ENCODE measurements at places on chromosomes 16 and 17. TPM values are rescaled to one million over a fixed set of nuclear protein-coding genes. Genes with fewer than 3 reads are reported as not detected.

GRCh38 chr17:68294617-68295016, 3.3 kb downstream of the ARSG start:
- H3K27me3 ChIP-seq, result peaks cover 7% of the 10 kb centered on the region
- H3K36me3 ChIP-seq, result no peaks in the 10 kb centered on the region
- DNase-seq, result no peak
- no peak overlapping the region for H3K4me3 ChIP-seq

GRCh38 chr17:59530531-59530930, 34.9 kb upstream of the DHX40 start:
- H3K27ac ChIP-seq, result no peak overlapping the region
- H3K36me3 ChIP-seq, result no peaks in the 10 kb centered on the region
- H3K4me1 ChIP-seq, result no peaks in the 10 kb centered on the region
- no peak for DNase-seq
- no peak overlapping the region for H3K4me3 ChIP-seq
- H3K27me3 ChIP-seq, result no peaks in the 10 kb centered on the region

DNA sequence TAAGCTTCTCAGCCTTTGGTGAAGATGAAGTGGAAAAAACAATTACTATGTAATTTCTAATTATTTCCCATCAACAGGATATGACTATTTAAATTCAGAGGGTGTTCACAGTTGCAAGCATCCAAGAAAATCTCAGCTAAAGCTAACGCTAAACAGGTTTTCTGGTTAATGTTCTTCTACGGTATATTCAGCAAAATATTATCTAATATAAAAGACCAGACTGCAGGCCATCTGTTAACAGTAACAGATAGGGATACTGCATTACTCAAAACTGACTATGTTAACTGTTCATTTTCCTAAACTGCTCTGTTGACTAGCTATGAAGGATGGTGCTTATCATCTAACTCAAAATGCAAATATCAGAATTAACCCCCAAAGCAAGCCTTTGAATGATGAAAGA, 32.8 kb downstream of the GLG1 start:
- DNase-seq, result no peak
- H3K27me3 ChIP-seq, result no peaks in the 10 kb centered on the region
- H3K4me3 ChIP-seq, result no peak overlapping the region

The CEP295NL gene
- total RNA-seq, result 0.35 TPM

The TMC5 gene
- total RNA-seq, result 3.2 TPM

DNA sequence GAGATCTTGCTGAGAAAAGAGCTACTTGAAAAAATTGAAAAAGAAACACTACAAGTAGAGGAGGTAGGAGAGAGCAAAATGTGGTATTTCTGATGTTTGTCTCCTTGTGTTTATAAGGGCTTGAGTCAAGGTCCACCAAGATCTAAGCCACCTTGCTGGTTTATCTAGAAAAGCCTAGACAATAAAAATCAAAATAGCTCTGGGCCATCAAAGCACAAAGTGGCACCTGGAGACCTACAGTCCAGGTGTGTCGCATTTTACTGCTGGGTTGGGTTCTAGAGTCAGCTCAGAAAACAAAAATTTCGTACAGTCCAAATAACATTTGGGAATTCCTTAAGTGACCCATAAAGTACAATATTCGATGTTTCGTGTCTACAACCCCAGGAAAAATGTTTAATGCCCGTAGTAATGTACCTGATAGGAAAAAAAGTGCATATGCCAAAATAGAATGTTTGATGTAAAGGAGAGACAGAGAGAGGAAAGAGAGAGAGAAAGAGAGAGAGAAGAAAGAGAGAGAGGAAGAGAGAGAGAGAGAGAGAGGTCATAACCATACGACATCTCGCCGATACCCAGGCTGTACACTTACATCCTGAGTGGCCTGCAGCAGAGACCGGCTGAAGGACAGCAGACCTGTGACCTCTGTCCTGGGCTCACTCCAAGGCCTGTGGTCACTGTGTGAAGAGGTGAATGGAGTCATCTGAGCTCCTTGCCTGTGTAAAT, 27.1 kb downstream of the PRSS54 start:
- no peak overlapping the region for H3K27ac ChIP-seq
- no peak for DNase-seq
- no peak overlapping the region for H3K4me3 ChIP-seq
- H3K27me3 ChIP-seq, result no peaks in the 10 kb centered on the region
- H3K36me3 ChIP-seq, result no peaks in the 10 kb centered on the region

DNA sequence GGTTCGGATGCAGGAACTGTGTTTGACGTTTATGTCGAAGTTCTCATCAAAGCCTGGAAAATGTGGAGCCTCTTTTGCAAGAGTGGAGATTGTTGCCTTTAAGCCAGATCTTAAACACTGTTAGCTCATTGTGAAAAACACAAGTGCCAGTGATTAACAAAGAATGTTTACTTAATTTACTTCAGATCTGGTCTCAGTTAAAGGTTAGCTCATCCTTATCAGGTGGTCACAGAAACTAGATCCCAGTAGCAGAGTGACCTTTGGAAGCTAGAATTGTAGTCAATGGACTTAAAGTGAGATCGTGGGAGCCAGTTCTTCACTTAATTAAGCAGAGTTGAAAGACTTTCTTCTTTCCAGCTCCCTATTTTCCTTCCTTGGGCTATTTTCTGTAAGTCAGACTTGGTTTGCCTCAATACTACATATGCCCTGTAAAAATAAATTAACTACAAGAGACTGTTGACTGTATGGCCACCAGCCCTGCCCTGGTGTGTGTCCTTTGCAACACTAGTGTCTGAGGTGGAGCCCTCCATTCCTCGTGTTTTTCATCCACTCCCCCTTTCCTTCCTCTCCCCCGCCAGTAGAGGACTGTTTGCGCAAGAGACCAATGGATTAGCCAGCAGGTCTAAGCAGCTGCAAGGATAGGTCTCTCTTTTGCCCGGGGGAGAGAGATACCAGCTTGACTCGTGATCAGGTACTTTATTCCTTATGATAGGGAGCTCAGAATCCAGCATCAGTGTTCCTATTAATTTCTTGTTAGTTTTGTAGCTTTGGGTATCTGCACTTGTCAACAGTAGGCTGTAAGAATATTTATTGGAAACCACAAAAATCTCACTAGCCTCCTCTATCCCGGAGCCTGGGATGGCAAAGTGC, 20.2 kb downstream of the FBXO39 start:
- no peak for DNase-seq
- H3K27me3 ChIP-seq, result no peaks in the 10 kb centered on the region
- no peak overlapping the region for H3K4me3 ChIP-seq
- no peaks in the 10 kb centered on the region for H3K36me3 ChIP-seq

DNA sequence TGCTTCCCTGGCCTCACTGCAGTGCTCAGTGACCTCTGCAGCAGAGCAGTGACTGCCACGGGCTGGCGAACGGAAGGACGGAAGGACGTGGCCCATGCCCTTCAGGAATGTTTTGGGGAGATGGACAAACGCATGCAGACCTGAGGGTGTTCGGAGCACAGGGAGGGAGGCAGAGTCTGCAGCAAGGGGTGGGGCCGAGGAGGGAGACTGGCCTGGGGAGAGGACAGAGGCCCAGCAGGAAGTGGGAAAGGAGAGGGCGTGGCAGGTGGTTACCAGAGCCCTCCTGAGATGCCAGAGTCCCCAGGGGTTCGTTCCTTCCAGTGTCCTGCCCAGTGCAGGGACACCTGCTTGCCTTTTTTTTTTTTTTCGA, 21.9 kb downstream of the ADORA2B start:
- H3K4me1 ChIP-seq, result no peaks in the 10 kb centered on the region
- H3K4me3 ChIP-seq, result no peak overlapping the region
- DNase-seq, result no peak
- no peaks in the 10 kb centered on the region for H3K27me3 ChIP-seq
- H3K36me3 ChIP-seq, result no peaks in the 10 kb centered on the region
- no peak overlapping the region for H3K27ac ChIP-seq

GRCh38 chr16:50395763-50396710, 27.2 kb upstream of the BRD7 start:
- no peaks in the 10 kb centered on the region for H3K36me3 ChIP-seq
- H3K27ac ChIP-seq, result no peak overlapping the region
- H3K4me3 ChIP-seq, result no peak overlapping the region
- no peak for DNase-seq

GRCh38 chr16:69225121-69225520, 38.2 kb downstream of the SNTB2 start:
- no peak overlapping the region for H3K27ac ChIP-seq
- H3K27me3 ChIP-seq, result no peaks in the 10 kb centered on the region
- no peaks in the 10 kb centered on the region for H3K36me3 ChIP-seq
- H3K4me1 ChIP-seq, result no peaks in the 10 kb centered on the region
- H3K4me3 ChIP-seq, result no peak overlapping the region
- DNase-seq, result no peak

The FLII gene
- 101 TPM for total RNA-seq

- H3K4me3 ChIP-seq, result no peak overlapping the region
Measured at GRCh38 chr16:12228602-12229499, 252.3 kb downstream of the SNX29 start.

DNA sequence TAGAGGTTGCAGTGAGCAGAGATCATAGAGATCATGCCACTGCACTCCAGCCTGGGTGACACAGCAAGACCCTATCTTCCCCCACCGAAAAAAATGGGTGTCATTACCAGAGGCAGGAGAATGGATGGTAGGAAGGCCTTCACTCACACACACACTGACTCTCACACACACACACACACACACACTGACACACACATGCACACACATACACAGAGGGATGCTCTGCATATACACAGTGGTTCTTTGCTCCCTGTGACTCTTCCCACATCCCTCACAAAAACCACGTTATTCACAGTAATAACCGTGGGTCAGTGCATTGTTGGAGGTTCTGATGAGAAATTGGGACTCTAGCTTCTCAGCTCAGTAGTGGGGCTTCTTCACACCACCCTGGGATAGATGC, 300.2 kb upstream of the N4BP1 start:
- H3K36me3 ChIP-seq, result no peaks in the 10 kb centered on the region
- no peaks in the 10 kb centered on the region for H3K27me3 ChIP-seq
- no peak overlapping the region for H3K4me3 ChIP-seq
- no peak for DNase-seq
- H3K4me1 ChIP-seq, result no peaks in the 10 kb centered on the region
- H3K27ac ChIP-seq, result no peak overlapping the region

The ABCA8 gene
- total RNA-seq, result 21.8 TPM

DNA sequence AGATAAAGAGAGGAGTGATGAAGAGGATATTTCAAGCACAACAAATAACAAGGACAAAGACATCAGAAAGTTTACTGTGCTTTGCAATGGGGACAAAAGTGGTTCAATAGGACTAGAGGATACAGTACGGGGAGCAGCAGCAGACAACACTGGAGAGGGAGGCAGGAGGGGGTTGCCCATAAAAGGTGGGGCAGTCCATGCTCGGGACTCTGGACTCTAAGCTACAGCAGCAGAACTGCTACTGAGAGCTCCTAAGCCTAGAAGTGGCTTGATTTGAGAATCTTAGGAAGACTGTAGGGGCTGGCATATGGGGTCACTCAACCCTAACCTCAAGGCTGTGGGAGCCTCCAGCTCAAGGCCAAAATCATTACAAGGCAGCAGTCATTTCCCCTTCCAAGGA, 62.2 kb downstream of the C17orf67 start:
- no peaks in the 10 kb centered on the region for H3K4me1 ChIP-seq
- H3K27me3 ChIP-seq, result no peaks in the 10 kb centered on the region
- no peak overlapping the region for H3K27ac ChIP-seq

The OGFOD1 gene
- 12.2 TPM for total RNA-seq

GRCh38 chr16:58425756-58426494, 33.7 kb downstream of the GINS3 start:
- no peaks in the 10 kb centered on the region for H3K36me3 ChIP-seq
- H3K4me1 ChIP-seq, result no peaks in the 10 kb centered on the region
- H3K27ac ChIP-seq, result no peak overlapping the region
- DNase-seq, result no peak
- no peaks in the 10 kb centered on the region for H3K27me3 ChIP-seq

GRCh38 chr16:71792176-71792575, 16.5 kb downstream of the AP1G1 start:
- no peaks in the 10 kb centered on the region for H3K27me3 ChIP-seq
- peaks cover 14% of the 10 kb centered on the region for H3K4me1 ChIP-seq
- peaks cover 19% of the 10 kb centered on the region for H3K36me3 ChIP-seq
- H3K27ac ChIP-seq, result no peak overlapping the region
- no peak for DNase-seq

The SCGB1C2 gene
- not detected for total RNA-seq
